ENCODE measurements at places on chromosomes 5 and 9.

- DNase-seq = no peak
Measured at GRCh38 chr5:33726422-33727165, 165.2 kb downstream of the ADAMTS12 start.

DNA sequence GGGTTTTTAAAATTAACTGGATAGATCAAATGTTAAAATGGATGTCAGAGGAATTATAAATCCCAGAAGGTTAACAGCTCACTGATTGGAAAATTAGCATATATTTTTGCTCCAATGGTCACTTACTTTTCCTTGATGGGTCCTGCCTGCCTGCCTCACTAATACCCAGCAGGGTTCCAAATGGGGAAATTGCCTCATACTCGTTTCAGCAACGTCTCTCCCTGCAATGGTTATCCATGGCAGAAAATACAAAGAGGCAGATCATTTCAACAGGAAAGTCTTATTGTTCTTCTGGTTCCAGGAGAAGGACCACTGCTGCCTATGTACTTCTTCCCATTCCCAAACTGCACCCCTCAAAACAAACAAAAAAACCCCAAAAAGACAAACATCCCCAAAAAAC lies 71.3 kb downstream of the ERP44 start:
- no peak for DNase-seq

DNA sequence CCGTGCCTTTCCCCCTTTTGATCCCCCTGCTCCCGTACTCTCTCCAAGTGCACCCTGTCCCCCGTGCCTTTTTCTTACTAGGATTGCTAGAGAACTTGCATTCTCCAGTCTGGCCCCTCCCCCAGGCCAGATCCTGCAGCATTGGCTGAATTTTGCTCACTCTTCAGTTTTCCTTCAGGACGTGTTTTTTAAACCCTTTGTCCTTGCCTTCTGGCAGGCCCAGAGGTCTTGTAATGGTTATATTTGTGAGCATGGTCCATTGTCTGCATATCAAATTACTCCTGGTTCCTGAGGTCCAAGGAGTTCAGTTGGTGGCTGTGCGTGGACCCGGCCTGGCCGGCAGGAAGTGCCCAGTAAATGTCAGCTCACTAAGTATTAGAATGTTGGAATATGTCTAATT lies 606 bp downstream of the TBC1D13 start:
- no peak for DNase-seq

GRCh38 chr5:68010740-68011139 lies 204.8 kb upstream of the PIK3R1 start:
- no peak for DNase-seq

GRCh38 chr5:95884017-95884325 lies 61.4 kb upstream of the GLRX start:
- DNase-seq = no peak

GRCh38 chr5:68385936-68386335 lies 170.4 kb downstream of the PIK3R1 start:
- no peak for DNase-seq

DNA sequence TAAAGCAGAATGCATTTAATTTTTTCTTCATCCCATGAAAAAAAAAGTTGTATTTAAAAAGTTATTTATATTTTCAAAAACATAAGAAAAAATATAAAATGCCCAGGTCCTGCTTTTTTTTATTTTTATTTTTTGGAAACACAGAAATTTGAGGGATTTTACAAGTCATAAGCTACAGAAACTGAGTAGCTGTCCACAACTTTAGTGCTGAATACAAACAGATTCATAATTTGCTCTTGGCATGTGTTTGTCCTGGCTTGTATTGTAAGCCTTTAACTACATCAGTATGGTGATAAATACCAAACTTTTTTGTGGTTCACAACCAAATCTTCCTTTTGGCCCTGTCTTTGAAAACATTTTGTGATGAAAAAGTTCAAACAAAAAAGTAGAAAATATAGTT lies 7.5 kb upstream of the PLCXD3 start:
- DNase-seq = no peak

- no peak for DNase-seq
Measured at GRCh38 chr9:136564379-136564988, 18.6 kb upstream of the NOTCH1 start.

- no peak for DNase-seq
Measured at GRCh38 chr5:141529002-141529401, 40.1 kb downstream of the PCDHGC5 start.

DNA sequence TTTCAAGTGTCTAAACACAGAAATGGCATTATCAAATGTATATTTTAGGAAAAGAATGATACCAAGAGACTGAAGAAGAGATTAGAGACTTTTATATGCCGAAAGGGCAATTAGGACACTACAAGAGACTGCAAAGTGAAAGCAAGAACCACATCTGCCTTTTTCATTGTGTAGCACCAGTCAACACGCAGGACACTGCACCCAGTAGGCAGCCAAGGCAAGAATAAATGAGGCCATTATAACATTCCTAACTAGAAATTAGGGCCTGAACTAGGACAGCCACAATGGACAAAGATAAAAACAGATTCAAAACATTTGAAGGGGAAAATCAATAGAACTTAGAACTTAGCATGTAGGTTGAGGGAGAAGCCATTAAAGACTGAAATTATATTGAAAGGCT lies 10.8 kb downstream of the CETN3 start:
- DNase-seq = no peak
